ENCODE measurements at places on chromosomes 2 and 18. TPM values are rescaled to one million over a fixed set of nuclear protein-coding genes. Genes with fewer than 3 reads are reported as not detected.

The NDC80 gene
- total RNA-seq: 36.0 TPM

DNA sequence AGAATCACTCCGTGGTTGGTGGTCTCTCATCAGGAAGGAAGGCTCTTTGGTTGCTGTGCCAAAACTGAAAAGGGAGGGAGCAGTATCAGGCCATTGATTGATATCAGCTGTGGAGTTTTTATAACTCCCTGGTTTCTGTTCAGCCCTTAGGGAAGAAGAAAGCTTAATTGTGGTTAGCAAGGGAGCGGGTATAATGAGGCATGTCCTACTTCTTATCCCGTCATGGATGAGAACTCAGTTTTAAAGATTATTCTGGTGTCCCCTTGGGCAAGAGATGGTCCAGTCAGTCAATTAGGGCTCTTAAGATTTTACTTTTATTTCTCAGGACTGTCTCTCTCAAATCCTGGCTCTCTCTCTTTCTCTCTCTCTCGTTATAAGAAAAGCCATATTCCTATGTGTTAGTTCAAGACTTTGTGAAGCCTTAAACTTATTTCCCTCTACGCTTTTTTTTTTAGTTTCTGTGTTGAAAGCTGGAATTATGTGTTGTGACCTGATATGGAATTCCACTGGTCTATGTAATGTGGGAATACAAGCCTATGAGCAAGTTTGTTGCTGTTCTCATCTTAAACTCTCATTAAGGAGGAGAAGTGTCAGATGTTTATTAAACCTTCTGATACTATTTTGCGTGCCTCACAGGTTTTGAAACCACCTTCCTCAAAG, 514.0 kb upstream of the CDH2 start:
- no peak for DNase-seq

DNA sequence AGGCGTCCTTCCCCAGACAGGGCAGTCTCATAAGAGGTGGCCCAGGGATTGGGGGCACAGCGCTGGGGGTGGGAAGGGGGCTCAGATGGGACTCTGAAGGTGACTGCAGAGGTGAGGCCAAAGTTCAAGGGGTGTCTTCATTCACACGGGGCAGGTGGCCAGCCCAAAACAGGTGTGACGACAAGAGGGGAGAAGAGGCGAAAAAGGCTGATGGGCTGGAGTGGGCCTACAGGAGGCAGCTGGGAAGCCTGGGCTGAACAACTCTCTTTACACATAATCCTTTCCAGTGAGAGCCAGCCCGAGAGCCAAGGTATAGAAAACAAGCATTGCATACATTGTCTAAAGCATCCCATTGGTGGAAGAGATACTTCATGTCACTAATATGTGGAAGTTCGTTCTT, 130.9 kb upstream of the ASB18 start:
- DNase-seq: no peak

DNA sequence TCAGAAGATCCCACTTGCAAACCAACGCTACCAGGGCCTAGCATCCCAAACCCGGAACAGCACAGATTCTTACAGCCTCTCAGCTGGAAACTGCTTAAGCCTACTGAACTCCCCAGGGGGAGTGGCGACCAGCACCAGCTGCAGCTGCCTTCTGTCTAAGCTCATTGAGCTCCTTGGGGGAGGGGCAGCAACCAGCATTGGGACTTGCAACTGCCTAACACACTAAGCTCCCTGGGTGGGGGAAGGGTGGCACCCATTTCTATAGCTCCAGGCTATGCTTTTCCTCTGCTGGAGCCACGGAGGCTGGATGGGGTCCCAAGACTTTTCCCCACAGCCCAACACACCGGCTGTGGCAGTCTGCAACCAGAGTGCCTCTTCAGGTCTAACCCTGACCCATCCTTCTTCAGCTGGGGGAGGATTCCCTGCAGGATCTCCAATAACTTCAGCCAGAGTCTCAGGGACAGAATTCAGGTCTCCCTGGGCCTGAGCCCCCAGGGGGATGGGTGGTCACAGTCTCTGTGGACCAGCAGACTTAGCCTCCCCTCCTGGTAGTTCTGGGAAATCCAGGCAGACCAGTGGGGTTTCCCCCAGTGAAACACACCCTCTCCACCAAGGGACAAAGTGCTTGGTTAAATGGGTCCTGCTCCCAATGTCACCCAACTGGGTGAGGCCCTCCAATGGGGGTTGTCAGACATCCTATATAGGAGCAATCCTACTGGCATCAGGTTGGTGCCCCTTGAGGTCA, 45.9 kb upstream of the ITGA4 start:
- DNase-seq: no peak

- no peak for DNase-seq
Observed at GRCh38 chr2:2836343-2837070, 505.4 kb upstream of the MYT1L start.

The NRP2 gene
- 6.7 TPM for total RNA-seq

DNA sequence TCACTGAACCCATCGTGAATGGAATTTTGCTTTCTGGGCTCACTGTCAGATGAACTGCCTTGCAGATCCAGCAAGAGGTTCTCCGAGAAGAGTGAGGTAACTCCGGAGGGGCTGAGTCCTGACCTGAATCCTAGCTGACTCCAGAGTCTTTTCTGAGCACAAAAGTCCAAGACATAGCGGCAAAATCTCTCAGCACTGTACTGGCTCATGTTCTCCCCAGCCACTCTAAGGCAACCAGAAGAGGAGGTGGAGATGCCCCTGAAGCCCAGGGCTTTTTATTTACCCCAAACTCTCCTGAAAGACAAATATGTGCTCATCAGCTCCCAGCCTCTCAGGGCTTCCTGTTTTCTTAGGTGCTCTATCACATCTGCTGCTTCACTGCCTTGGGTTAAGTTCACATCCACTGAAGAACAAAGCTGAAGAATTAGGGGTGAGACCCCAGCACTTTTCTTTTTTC, 221.8 kb downstream of the MREG start:
- no peak for DNase-seq
